ENCODE measurements at places on chromosomes 3 and 15. TPM values are rescaled to one million over a fixed set of nuclear protein-coding genes. Genes with fewer than 3 reads are reported as not detected.

LRRC49 gene
- 4.5 TPM for total RNA-seq

GP5 gene
- total RNA-seq, result not detected

RBMS3 gene
- 12.7 TPM for total RNA-seq

CLDN1 gene
- 452 TPM for total RNA-seq

Data from lower leg skin (tissue), 4 donors.